Activated effector memory CD4-positive, alpha-beta T cell treated with Interleukin-2 at 50 U/mL for 16 hours (primary cell): ENCODE measurements at places on chromosomes 2 and 18.

- DNase-seq = no peak
Observed at GRCh38 chr2:237295889-237296480, 118.0 kb downstream of the COL6A3 start.

- no peak for DNase-seq
Observed at GRCh38 chr2:10139536-10139935, 17.0 kb downstream of the RRM2 start.

DNA sequence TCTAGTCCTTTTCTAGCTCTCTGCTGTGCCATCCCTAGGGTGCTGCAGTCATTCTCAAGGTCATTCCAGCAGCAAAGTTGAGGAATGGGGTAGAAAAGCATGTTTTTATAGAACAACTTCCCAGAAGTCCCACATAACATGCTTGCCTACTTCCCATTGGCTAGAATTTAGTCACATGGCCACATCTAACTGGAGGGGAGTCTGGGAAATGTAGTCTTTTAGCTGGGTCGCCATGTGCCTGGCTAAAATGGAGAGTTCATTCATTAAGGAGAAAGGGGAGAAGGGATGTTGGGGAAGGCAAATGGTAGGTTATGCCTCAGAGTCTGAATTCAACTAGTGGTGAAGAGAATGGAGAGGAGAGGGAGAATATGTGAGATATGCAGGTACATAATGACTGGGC lies 85.7 kb downstream of the SLC4A3 start:
- no peak for DNase-seq

DNA sequence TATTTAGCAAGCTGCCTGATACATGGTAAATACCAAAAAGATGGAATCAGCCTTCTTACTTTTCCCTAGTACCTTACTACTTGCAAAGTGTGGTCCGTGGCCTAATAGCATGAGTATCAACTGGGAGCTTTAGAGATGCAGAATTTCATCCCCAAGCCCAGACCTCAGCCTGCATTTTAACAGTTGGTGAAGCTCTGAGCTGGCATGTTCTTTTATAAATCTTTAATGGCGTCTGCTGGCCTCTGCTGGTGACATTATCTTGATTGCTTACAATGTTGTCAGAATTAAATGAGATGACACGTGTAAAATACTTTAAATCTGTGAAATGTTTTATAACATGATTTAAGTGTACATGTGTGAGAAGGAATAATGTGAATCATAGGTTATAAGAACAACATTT lies 115.1 kb upstream of the NOSTRIN start:
- no peak for DNase-seq

- DNase-seq = no peak
Observed at GRCh38 chr18:61851940-61852451, 40.8 kb downstream of the RNF152 start.

GRCh38 chr2:111236025-111236424 lies 115.3 kb downstream of the BCL2L11 start:
- no peak for DNase-seq

DNA sequence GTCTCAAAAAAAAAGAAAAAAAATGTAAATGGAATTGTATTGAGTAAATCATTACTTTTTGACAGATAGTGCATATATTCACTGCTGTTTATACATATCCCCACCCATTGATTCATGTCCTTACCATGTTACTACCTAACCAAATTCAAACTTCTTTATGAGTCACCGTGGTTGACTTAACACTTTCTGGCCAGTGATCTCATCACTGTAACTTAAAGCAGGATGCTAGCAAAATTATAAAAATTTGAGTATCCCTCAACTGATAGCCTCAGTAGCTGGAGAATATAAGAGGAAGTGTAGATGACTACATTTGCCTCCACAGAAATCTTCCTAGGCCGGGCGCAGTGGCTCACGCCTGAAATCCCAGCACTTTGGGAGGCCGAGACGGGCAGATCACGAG lies 13.4 kb downstream of the CNOT9 start:
- no peak for DNase-seq

DNA sequence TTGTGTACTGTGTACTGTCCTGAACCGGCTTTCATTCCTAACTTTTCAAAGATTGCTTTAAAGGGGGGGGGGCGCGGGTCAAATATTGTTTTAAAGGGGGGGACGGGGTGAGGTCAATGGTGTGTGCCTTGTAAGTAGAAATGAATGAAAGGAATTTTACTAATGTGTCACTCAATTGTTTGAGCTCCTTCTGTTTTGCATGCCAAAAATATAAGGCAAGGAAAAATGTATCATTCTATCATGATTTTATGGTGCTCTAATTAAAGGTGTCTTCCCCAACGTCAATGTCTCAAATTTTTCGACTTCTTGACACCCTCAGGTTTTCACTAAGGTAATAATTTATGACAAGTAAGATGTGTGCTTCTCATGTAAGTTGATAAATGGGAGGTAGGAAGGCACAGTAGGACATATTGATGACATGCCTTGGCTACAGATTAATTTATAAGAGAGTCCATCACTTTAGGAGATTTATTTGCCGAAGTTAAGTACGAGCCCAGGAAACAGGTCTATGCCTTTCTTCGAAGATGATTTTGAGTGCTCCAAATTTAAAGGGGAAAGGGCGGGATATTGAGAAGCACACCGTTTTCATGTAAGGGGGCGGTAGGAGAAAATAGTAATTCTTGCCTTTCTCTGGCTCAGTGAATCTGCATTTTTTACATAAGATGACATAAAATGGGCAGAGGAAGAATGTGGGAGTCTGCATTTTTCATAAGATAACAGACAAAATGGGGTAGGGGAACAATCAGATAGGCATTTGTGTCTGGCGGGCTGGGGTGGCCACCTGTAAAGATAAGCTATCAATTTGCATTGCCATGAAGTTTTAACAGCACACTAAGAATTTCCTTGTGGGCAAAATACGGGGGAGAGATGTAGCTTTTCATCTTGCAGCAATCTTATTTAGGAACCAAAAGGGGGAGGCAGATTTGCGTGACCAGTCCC lies 1.2 kb upstream of the TRAPPC8 start:
- no peak for DNase-seq

- DNase-seq = no peak
Observed at GRCh38 chr2:133682906-133683305, 114.6 kb upstream of the NCKAP5 start.

GRCh38 chr18:23857164-23857552 lies 157.4 kb upstream of the TTC39C start:
- DNase-seq = no peak

GRCh38 chr2:20677301-20678085 lies 10.5 kb downstream of the GDF7 start:
- DNase-seq = no peak

DNA sequence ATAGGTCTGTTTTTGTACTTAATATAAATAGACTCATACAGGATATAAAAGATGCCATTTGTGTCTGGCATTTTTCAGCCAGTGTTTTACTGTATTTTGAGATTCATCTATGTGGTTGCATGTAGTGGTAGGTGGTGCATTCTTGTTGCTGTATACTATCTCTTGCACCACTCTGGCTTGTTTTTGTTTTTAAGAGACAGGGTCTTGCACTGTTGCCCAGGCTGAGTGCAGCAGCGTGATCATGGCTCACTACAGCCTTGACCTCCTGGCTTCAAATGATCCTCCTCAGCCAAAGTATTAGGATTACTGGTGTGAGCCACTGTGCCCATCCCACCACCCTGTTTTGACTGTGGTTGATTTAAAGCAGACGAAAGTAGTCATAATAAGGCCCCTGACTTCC lies 12.6 kb downstream of the HK2 start:
- DNase-seq = no peak

GRCh38 chr2:108893277-108893676 lies 95.7 kb downstream of the EDAR start:
- DNase-seq = no peak

DNA sequence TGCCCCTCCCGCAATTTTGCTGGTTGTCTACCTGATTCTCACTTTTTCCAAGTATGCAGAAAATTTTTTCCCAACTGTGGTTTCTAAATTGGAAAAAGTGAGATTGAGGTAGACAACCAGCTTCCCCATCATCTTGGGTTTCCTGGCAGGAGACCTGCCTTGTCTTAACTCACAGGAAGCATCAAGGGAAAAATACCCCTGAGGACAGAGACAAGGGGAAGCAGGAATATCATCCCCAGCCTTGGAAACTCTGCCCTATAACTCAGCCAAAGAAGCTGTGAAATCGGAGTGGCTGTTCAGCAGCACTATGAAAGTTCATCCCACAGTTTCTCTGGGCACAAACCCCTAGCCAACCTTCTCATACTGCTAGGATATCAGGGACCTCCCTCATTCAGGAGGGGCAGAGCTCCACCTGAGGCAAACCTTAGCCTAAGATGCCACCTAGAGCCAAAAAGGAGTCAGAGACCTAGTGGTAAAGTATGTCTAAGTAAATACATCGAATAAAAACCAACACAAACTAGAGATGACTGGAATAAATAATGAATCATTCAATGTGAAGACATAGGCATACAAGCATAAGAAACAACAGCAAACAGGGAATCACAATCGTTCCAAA lies 68.2 kb downstream of the ZSWIM2 start:
- DNase-seq = no peak

DNA sequence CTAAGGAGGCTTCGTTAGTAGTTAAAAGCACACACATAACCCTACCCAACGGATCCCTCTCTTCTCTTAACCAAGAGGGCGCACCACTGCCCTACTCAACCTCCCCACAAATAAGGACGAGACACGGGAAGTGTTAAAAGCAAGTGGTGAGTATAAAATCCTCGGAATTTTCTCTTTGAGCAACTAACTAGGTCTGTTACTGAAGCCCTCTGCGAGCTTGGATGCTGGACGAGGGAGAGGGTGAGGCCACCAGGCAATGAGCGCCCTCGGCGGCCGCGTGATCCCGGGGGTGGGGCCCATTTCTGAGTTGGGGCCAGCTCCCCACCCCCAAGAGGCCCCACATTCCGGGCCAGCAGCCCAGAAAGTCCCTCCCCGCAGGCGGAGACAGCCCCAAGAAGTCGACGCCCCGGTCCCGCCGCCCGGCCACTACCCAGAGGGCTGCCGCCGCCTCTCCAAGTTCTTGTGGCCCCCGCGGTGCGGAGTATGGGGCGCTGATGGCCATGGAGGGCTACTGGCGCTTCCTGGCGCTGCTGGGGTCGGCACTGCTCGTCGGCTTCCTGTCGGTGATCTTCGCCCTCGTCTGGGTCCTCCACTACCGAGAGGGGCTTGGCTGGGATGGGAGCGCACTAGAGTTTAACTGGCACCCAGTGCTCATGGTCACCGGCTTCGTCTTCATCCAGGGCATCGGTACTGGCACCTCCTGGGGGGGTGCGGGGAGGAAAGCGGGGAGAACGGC lies at the start of gene CYBRD1:
TSS of gene CYBRD1 (plus strand) at position 423 of the 736 bp plus-strand sequence. CDS start at position 495, 72 bp downstream.
- no peak for DNase-seq

DNA sequence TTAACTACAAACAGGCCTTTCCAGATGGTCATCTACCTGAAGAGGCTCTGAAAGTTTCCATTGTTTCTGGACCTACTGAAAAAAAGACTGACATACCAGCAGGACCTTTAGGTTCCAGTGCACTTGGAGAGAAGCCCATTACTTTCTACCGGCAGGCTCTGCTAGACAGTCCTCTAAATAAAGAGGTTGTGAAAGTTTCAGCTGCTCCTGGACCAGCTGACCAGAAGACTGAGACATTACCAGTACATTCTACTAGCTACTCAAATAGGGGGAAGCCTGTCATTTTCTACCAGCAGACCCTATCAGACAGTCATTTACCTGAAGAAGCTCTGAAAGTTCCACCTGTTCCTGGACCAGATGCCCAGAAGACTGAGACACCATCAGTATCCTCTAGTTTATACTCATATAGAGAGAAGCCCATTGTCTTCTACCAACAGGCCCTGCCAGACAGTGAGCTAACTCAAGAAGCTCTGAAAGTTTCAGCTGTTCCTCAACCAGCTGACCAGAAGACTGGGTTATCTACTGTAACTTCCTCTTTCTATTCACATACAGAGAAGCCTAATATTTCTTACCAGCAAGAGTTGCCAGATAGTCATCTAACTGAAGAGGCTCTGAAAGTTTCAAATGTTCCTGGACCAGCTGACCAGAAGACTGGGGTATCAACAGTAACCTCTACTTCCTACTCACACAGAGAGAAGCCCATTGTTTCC lies 65.8 kb downstream of the ALMS1 start:
- no peak for DNase-seq

DNA sequence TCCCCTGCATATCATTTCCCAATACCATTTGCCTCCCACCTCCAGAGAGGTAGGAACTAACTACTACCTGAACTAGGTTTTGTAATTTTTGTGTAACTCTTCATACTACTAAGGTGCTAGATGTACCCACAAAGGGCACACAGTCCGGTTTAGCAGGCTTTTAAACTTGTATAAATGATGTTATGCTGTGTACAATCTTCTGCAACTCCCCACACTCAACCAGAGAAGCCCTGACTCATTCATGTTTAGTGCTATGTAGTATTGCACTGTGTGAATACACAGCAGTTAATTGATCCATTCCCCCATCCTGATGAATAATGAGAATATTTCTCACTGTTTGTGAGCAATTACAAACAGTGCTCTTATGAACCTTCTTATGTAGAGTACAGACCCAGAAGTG lies 285.6 kb downstream of the SMAD2 start:
- DNase-seq = no peak

DNA sequence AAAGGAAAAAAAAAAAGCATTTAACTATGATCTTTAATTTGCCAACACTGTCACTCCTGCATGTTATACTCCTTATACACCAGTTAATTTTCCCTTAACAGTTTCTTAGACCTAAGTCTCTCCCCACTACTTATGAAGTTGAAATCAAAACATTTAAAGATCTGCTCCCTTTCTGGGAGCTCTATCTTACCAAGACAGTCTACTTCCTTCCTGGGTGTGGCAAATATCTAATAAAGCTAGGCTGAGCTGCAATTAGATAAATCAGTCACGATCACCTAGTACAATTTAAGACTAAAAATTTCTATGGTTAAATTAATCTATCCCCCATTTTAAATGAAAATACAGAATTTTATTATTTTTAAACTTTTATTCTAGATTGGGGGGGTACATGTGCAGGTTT lies 33.4 kb downstream of the PUM2 start:
- no peak for DNase-seq

DNA sequence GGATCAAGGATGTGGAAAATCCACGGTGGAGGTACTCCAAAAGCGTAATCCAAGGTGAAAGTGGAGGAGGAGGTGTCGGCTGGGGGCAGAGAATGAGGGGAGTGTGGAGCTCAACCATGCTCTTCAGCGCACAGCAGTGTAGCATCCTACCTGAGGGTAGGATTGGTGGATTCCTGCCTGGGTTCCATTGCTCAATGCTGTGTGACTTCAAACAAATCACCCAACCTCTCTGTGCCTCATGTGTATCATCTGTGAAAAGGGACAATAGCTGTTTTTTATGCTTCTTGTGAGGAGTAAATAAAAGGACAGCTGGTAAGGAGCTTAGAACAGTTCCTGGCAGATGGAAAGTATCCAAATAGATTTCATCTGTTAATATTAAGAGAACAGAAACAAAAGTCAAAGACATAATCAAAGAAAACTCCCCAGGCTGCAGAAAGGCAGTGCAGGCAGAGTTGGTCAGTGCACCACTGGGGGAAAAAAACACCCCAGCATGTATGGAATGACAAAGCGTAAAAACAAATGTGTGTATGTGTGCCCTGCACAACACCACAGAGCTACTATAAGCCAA lies 130.0 kb upstream of the HDAC4 start:
- DNase-seq = no peak

GRCh38 chr2:75055142-75055819 lies 96.8 kb downstream of the POLE4 start:
- no peak for DNase-seq

GRCh38 chr18:37336568-37337285 lies 228.9 kb downstream of the CELF4 start:
- DNase-seq = no peak
